Activated CD4-positive, alpha-beta T cell treated with anti-CD3 and anti-CD28 coated beads, Interleukin-2, amount 10 ng/mL, durations not matched to agents 24 days and 14 days (primary cell): ENCODE measurements at places on chromosomes 7 and 10.

DNA sequence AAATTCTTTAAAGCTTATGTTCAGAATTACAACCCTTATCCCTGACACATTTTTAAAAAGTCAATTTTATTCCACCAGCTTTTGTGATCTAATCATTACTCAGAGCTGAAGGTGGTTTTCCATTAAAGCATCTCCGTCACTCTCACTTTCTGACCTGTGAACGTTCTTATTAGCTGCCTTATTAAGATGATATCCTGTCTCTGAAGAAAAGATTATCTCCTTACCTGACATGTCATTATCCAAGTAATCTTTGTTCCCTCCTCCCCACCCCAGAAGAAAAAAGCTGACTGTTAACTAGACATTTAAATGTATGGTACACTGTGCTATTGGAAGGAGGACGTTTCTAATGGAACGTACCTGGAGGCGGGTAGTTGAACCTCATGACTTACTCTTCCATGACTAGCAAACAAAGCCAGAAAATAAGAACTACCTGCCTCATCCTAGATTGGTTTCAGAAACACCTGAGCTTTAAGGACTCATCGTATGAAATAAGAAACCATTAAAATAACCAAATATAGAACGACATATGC, 708.7 kb downstream of the PARD3 start:
- no peak for DNase-seq

GRCh38 chr10:17737027-17737965, 14.7 kb upstream of the TMEM236 start:
- DNase-seq = peak; percentile 53

DNA sequence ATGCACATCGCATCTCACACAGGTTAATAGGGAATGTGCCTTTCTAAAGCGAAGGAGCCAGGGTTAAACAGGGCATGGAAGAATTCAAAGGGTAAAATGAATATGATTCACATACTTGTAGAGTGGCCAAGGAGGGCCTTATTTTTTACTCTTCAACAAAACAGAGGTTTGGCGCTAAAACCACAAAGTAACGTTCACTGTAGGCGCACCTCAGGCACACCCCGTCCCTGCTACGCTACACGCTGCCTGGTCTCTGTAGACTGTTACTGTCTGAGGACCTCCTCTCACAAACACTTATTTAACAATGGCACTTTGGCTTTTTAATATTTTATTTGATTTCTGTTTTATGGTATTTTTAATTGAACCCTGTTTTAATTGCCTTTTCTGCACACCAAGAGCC, 462.1 kb upstream of the GALNT17 start:
- no peak for DNase-seq

- no peak for DNase-seq
Measured at GRCh38 chr7:66403564-66403963, 198.4 kb downstream of the TPST1 start.
